ENCODE measurements at places on chromosomes 1 and 21.
A peak's percentile ranks its signal among the peaks of the same experiment; 100 is the strongest.

DNA sequence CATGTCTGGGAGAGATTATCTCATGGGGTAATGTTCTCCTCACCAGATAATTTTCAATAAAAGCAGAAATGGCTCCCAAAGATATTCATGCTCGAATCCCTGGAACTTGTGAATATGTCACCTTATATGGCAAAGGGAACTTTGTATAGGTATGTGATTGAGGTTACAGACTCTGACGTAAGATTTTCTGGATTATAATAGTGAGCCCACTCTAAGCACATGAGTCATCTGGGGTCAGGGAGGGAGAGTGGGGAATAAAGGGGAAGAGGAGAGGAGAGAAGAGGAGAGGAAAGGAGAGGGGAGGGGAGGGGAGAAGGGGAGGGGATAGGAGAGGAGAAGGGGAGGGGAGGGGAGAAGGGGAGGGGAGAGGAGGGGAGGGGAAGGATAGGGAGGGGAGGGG lies 1193.9 kb downstream of the PLA2G4A start:
- DNase-seq: no peak

- peak; percentile 36 for DNase-seq
Measured at GRCh38 chr1:47432071-47433036, 5.5 kb upstream of the FOXD2 start.

GRCh38 chr1:91672601-91673161 lies 172.0 kb downstream of the CDC7 start:
- DNase-seq: no peak

DNA sequence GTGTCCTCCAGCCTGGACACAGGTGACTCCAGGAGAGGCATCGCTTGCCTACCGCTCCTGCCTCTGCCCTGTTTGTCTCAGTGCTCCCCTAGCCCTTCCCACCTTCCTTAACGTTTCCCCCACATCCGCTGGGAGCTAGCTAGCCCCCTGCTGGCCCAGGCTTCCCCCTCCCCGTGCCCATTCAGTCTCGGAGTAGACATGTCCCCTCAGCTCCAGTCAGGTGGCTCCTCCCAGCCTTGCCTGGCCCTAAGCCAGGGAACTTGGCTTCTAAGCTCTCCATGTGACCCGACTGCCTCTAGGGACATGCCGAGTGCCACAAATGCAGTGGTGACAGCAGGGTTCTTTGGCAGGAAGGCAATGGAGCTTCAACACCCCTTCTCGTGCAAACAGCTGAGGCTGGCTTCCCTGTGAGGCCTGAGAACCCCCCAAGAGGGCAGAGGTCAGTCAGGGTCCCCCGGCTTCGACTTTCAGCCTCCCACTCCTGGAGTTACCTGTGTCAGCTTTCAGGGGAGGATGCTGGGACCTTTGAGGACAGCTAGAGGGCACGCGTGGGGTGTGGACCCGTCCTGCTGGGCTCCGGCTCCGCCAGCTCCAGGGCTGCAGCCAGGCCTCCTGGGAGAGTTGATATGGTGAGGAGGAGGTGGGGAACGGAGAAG lies 16.2 kb downstream of the DRAXIN start:
- DNase-seq: no peak

DNA sequence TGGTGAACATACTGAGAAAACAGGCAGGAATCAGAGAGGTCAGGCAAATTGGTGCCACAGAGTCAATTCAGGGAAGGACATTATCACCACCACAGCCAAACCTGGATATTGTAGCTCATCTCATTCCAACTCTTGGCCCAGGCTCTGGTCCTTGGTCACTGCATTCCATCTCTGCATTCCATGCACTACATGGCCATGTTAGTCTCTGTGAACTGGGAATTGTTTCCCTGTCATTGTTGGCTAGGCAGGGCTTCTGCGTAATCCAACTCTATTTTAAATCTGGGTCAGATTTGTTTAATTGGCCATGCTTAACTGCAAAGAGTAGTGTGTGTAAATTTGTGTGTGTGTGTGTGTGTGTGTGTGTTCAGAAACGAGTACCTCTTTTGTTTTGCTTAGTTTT lies 837.6 kb upstream of the ADAMTS5 start:
- no peak for DNase-seq

DNA sequence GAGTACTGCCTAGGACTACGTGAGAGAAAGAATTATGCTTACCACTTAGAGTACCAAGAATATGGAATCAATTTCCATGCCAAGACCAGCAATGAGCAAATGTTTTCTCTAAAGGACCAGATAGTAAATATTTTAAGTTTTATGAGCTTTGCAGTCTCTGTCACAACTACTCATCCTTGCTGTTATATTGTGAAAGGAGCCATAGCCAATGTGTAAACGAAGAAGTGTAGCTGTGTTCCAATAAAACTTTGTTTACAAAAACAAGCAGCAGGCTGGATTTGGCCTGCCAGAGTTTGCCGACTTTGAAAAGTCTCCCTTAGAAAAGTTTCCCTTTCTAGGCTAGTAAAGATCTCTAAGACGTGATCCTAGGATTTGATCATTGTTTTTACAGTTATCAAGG lies 128.8 kb downstream of the PDE4B start:
- no peak for DNase-seq

DNA sequence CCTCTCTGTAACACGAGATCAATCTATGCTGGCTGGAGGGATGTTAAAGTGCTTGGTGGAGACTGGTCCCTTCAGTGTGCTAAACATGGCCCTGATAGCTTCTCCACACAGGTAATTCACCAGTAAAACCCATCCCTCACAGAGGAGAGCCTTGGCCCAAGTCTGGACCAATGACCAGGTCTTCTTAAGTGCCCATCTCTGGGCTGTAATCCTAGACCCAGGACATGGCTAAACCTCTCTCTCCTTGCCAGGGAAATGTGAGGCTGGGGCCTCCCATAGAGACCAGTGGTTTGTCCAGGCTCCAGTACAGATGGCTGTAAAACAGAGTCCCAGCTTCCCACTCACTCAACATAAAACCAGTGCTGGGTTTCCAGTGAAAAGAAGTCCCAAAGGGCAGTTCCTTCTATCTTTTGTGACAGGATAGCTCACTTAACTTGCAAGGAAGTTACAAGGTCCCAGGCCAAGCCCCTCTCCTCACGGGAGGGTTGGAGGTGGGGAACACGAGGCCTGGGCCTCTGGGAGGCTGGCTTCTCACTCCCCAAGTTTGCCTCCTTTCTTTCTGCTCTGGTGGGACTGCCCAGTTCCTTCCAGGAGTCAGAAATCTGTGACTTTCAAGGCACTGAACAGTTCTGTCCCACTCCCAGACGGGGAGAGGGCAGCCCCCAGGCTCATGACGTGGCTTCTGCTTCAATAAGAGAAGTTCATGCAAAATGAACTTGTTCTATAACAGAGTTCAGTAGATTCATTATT lies 2.2 kb upstream of the KIF17 start:
- DNase-seq: no peak

GRCh38 chr21:28737674-28738419 lies 254.8 kb downstream of the LTN1 start:
- no peak for DNase-seq

DNA sequence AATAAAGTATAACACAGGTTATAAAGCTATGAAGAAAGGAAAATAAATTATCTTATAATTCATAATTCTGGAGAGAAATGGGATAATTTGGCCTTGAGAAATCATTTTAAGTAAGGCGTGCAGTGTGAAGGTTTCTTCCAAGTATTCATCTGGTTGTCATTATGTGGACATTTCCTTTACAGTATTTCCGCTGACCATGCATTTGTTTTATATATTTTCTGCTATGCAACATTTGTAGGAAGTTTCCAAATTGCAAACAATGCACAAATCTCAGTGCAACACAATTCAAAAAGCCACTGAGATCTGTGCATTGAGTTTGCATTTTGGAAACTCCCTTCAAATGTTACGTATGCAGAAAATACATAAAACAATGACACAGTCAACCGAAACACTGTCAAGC lies 17.8 kb downstream of the ZNF670 start:
- no peak for DNase-seq

- DNase-seq: no peak
Measured at GRCh38 chr1:10564063-10564462, 89.3 kb downstream of the PEX14 start.

GRCh38 chr1:161905269-161905884 lies 118.3 kb downstream of the OLFML2B start:
- no peak for DNase-seq

GRCh38 chr1:226466296-226466695 lies 58.4 kb upstream of the PARP1 start:
- DNase-seq: no peak

GRCh38 chr1:107623431-107623830 lies 341.5 kb downstream of the VAV3 start:
- DNase-seq: no peak

- DNase-seq: no peak
Measured at GRCh38 chr1:158255656-158256055, 1.4 kb downstream of the CD1A start.

DNA sequence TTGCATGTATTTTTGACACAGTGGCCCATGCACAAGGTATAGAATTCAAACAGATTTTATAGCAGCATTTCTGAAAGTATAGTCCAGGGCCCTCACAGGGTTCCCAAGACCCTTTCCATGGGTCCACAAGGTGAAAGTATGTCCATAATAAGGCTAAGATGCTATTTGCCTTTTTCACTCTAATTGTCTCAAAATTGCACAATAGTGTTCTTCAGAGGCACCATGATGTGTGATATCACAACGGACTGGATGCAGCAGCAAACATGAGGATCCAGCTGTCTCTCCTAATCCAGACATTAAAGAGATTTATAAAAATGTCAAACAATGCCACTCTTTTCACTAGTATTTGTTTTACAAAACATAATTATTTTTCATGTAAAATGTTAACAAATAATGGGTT lies 88.8 kb upstream of the PRDX6 start:
- DNase-seq: no peak

DNA sequence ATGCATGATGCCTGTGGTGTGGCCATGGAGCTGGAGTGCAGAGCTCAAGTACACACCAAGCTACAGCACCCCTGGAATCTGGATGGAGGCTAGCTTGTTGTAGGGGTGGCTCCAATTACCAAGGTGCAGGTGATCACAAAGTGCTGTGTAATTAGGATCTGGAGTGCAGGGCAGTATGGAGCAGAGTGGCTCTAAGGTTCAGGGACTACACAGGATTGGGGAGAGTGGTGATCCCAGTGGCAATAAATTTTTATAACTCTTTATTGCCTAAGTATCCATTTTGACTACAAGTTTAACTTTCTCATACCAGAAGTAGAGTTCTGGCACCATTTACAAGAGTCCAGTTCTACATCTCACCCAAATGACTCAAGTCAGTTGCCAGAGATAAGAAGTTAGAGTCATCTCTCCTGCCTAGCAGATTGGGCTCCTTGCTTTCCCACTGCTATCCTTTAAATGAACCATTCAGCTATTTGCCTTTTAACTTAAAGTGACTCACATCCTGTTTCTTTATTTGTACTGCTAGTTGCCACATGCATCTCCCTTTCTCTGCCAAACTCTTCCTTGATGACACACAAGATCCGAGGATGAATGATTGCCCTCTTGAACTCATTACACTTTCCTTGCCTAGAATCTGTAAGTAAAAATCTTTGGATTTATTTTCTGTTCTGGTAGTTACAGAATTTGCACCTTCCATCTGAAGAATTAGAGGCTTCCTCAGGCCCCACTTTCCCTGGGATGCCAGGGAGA lies 427.2 kb downstream of the KCNT2 start:
- no peak for DNase-seq

DNA sequence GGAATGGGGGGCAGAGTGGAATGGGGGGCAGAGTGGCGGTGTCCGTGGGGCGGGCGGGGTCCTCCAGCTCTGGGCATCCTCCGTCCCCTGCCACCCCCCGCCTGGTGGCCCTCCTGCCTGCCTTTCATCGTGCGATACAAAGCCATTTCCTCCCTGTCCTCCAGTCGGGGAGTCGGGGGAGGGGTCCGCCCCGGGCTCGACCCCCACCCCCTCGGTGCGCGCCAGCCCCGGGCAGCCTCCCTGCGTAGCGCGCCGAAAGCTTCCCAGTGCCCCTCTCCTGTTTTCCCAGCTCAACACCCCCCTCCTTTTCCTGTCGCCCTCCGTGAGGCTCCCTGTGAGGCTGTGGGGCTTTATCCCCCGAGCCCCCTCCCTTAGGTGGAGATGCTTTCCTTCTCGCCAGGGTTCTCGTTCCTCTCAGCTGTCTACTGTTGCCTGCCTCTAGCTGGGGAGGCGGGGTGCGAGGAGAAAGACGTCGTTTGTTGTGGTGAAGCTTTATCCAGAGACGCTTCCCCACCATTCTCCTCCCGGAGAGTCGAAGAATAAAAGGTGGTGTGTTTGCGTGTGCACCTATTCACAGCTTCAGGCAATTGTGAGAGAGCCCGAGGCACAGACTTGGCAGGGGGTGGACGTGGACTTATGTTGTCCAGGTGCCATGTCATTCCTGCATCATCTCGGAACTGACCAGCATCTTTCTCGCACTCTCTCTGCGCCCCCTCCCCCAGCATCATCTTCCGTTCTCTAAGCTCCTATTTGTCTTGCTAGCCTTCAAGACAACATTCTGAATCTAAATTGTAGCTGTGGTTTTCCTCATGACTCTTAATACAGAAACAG lies 848 bp downstream of the DNM3 start:
- no peak for DNase-seq

GRCh38 chr21:21624674-21625073 lies 626.5 kb downstream of the NCAM2 start:
- DNase-seq: no peak

- no peak for DNase-seq
Measured at GRCh38 chr21:24045775-24046215, 1561.5 kb downstream of the MRPL39 start.

DNA sequence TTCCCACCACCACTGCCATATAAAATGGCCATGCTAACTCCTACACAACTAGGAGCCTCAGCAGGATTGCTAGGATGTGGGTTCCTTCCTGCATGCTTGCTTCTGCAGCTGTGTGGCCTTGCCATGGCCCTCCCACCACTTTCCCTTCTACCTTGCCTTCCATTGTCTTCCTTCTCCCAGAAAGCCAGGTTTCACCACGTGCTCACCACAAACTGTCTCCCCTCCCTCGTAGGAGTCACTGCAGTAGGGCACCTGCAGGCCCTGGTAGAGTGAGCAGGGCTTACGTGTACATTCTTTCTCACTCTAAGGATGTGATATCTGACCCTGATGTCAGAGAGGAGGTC lies 3.7 kb downstream of the C1orf226 start:
- DNase-seq: no peak

GRCh38 chr1:55623311-55623710 lies 408.1 kb upstream of the USP24 start:
- DNase-seq: no peak

GRCh38 chr1:56819387-56819899 lies at the start of gene FYB2:
FYB2 (minus strand) TSS chr1:56819404; CDS start chr1:56819290, 114 bp downstream.
- DNase-seq: no peak

- no peak for DNase-seq
Measured at GRCh38 chr1:248857201-248857600, 1.7 kb downstream of the ZNF692 start.
